Urothelium cell line (cell line): ENCODE measurements at places on chromosomes 2 and 18.

DNA sequence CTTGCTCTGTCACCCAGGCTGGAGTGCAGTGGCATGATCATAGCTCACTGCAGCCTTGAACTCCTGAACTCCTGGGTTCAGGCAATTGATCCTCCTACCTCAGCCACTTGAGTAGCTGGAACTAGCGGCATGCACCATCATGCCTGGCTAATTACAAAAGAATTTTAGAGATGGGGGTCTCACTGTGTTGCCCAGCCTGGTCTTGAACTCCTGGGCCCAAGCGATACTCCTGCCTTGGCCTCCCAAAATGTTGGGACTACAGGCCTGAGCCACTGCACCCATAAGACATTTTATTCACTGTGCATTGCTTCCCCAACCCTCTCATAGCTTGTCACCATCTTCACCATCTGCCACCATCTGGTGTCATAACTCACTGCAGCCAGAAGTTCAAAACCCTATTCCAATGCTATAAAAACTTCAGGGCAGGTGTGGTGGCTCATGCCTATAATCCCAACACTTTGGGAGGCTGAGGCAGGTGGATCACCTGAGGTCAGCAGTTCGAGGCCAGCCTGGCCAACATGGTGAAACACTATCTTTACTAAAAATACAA, 78.7 kb downstream of the NCAPH start:
- no peak for DNase-seq

DNA sequence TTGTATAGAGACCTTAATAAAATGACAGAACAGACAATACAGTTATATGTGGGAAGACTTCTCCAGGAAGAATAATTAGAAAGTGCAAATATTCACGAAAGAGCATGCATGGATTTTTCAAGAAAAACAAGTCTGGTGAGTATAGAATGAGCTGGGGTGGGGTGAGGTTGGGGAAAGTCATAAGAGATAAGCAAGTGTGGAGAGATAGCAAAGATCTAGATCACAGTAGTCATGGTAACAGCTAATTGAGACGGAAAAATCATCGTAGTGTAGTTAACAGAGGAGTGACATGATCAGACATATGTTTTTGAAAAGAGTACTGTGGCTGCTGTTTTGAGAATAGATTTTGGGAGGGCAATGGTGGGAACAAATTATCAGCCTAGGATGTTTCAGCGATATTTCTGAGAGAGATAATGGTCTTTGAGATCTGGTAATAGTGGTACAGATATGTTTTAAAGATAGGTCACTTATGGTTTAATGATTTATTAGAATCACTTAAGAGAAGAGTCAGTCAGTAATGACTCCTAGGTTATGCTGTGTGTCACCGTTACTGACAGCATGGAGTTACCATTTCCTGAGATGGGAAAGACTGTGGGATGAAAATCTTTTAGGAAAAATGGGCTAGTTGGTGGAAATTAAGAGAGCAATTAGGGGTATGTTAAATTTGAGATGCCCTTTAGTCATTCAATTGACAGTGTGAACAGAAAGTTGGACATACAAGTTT, 248.5 kb upstream of the SLC8A1 start:
- DNase-seq = no peak

- no peak for DNase-seq
Observed at GRCh38 chr2:60677356-60677755, 78.7 kb upstream of the PAPOLG start.

DNA sequence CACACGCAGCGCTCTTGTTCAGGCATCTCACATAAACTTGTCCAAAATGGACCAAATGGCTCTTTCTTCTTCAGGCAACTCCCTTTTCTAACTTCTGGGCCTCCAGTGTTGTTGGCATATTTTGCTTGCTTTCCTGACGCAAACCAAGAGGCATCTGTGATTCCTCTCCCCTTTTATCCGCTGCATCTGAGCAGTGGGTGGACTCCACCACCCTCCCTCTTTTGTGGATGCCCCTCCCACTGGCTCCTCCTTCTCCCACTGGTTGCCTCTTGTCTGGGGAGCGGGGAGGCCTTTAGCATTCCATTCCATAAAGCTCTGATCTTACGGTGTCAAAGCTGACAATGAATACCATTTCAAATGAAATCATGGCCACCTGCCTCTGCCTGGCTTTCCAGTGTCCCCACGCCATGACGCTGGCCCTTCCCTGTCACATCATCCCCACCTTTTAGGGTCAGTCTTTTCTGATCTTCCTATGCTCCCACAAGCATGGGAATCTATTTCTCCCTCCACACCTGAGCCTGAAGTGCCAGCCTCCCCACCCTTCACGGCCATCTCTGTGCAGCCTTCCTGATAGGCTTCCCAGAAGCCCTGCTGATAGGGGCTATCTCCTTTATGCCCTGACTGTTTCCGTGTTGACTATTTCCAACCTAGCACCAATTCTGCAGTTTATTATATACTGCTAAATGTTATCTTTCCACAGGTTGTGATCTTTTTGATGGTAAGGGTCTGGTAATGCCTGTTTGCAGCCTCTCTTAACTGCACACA, 51.5 kb downstream of the RPL37A start:
- DNase-seq = no peak

DNA sequence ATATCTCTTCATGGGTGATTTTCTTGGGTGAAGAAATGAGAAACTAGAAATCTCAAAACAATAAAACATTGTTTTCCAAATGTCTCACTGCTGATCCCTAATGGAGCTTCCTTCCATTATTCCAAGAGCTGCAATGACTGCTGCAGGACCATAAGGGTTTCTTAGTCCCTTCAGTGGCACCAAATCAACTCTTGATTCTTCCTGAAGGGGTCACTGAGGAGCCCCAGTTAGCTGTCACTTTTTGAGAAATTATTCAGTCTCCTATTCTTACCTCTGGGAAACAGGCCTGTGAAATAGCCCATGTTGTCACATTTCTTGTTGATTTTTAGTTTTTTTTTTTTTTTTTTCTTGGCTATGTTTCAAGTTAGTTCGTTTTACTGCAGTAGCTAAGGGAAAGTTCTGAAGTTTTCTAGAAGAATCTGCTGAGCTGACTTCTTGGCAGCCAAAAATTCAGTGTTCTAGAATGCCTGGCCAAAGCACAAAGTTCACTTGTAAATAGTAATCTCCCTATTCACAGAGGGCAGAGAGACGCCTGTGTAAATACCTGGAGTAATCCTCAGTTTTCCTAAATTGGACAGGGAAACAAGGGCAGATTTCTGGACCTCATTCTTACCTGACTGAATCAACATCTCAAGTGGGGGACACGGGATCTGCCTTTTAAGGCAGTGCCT, 480.0 kb downstream of the RIT2 start:
- DNase-seq = no peak

- no peak for DNase-seq
Observed at GRCh38 chr2:48406116-48406515, 123.8 kb upstream of the STON1 start.

GRCh38 chr2:227238238-227239237, 74.1 kb downstream of the COL4A3 start:
- DNase-seq = peak; percentile 53

DNA sequence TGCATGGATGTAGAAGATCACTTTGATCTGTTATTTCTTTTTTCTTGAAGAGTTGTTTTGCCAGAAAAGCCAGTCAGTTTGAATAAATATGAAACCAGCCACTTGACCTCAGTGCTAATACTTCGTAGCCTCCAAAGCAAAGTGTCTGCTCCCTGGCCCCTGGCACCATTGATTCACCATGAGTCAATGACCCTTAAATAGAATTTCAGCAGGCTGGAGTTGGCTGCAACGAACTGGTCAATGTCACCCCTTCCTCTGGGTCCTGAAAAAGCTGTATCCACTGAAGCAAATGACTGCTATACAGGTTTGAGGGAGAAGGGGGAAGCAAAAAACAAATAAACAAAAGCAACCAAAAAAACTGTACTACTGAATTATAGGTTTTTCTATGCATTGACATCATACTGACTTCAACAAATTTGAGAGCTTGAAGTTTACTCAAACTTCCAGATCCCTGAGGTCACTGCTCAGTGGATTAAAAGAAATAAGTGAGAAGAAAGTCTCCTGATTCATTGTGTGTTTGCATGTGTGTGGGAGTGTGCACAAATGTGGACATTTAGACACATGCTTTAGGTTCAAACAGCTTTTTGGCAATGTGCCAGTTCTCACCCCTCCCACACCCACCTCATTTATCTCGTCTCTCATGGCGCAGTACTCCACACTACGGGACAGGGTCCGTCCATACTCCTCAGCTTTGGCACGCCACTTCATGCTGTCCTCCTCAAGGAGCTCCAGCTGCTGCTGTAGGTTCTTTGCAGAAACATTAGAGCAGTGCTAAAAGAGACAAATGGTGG, 58.1 kb upstream of the TTN start:
- DNase-seq = no peak

- no peak for DNase-seq
Observed at GRCh38 chr2:229856413-229856812, 65.4 kb downstream of the TRIP12 start.

DNA sequence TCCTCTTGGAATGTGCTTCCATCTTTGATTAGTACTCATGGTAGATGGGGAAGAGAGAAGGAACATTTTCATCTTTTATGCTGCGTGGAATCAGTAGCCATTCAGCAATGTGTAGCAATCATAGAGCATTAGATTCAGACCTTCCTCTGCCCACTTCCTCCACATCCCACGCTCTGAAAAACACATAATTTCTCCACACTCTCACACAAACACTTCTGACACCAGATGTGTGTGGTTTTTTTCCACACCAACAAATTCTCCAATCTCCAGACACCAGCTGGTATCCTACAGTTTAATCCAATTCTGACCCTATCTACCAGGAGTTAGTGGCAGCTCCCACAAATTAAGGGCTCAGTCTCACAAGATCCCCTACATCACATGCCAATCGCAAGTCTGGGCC, 103.3 kb downstream of the AOX1 start:
- no peak for DNase-seq

DNA sequence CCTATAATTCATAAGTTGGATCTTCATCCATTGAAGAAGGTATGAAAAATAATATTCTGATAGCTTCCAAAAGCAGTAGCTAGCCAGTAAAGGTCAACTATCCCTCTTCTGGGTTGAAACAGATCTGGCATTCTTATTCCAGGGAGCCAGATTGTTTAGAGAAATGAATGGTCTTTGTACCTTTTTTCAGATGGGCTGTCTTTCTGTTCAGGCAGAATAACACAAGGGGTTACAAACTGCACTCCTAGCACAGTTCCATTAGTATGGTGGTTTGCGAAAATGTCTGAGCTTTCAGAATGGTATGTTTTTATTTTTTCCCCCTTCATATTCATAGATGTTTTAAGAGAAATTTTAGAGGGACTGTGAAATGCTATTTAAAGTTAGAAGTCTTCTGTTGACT, 47.5 kb upstream of the TMEM178A start:
- no peak for DNase-seq

DNA sequence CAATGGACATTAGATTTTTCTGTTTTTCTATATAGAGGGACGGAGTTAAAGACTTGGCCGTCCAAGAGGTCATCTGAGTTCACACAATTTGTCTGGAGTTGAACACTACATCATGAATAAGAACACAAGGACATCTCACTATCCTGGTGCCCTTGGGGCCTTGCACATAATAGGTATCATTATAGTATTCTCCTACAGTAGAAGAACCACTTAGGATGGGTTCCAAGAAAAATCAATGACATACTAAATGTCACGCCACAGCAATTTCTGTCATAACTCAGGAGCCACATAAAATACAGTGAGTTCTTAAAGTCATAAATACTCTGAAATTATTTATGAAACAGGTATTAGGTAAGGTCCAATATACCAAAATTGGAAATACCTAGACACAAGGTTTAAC, 154.4 kb downstream of the NCKAP5 start:
- no peak for DNase-seq

DNA sequence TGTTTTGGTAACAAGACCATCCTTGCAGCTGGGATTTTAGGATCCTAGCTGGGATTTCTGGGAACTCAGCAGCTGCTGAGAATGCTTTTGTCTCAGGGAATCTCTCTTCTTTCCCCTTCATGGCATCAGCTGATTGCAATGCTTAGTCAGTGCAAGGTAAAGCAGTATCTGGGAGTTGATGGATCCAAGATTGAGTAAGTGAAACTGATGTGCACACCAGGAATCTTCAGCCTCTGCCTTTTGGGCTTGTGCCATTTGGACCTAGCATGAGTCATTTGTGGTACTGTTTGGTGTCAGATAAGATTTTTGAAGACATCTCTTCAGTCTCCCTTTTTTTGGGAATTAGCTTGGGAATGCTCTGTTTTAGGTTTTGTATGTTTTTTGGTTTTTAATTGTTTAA, 363.3 kb upstream of the TFPI start:
- no peak for DNase-seq

DNA sequence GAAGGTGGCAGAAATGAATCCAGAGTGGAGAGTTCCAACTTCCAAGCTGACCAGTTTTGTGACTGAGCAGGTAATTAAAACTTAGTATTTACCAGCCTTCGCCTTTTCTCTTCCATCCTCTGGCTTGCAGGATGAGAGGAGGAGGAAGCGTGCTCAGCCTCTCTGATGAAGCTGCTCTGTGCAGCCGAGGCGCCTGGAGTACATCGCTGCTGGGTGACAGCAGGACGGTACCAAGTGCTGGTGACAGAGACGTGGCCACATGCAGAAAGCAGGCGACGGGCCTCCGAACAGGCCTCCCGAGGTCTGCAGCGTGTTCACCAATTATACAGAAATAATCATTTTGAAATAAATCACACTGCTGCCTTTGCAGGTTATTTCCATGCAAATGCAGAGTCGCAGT, 95.0 kb downstream of the MBP start:
- DNase-seq = no peak

DNA sequence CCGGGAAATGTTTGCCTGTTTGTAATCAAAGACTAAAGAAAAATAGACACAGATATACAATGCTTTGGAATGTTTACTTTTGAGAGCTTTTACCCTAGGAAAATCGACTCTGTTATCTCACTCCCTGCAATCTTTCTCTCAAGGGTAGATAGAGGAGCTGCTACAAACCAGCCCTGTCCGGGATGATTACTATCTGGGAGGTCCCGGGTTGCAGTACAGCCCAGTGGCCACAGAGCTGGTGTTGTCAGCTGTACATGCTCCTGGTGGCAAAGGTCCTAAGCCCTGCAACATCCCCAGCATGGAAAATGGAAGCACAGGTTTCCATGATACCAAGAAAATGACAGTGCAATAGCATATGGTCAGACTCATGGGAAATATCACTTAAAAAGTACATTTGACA, 570.5 kb upstream of the SOX11 start:
- DNase-seq = peak; percentile 30

- DNase-seq = peak; percentile 16
Observed at GRCh38 chr18:31510319-31510718, 12.3 kb downstream of the DSG2 start.
